ENCODE measurements at places on chromosomes 16 and 17.

- no peak for DNase-seq
Observed at GRCh38 chr16:59635674-59636073, 901.6 kb upstream of the GOT2 start.

- no peak for DNase-seq
Observed at GRCh38 chr16:17367923-17368322, 102.8 kb downstream of the XYLT1 start.

GRCh38 chr17:46035112-46035818 lies 36.2 kb downstream of the STH start:
- DNase-seq, result no peak

DNA sequence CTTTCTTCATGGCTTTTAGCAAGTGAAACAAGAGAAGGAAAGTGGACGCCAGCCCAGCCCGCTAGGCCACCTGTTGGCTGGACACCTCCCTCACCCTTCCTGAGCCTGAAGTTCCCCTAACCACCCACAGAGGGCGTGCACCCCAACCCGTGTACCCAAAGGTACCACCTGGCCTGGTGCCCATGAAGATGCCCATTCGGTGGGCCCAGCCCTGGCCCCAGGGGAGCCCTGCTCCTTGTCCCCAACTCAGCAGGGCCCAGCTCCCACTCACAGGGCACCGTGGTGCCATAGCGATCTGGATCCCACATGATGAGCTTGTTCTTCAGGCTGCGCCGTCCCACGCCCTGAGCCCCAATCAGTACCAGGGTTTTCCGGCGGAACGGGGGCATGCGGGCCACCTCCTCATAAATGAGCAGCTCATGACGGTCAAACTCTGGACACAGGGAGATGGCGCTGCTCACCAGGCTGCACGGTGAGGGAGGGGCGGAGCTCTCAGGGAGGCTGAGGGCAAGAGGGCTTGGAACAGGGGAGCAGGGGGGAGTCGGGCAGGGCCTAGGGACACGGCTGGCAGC lies 26.8 kb downstream of the MPP2 start:
- peak; percentile 27 for DNase-seq

DNA sequence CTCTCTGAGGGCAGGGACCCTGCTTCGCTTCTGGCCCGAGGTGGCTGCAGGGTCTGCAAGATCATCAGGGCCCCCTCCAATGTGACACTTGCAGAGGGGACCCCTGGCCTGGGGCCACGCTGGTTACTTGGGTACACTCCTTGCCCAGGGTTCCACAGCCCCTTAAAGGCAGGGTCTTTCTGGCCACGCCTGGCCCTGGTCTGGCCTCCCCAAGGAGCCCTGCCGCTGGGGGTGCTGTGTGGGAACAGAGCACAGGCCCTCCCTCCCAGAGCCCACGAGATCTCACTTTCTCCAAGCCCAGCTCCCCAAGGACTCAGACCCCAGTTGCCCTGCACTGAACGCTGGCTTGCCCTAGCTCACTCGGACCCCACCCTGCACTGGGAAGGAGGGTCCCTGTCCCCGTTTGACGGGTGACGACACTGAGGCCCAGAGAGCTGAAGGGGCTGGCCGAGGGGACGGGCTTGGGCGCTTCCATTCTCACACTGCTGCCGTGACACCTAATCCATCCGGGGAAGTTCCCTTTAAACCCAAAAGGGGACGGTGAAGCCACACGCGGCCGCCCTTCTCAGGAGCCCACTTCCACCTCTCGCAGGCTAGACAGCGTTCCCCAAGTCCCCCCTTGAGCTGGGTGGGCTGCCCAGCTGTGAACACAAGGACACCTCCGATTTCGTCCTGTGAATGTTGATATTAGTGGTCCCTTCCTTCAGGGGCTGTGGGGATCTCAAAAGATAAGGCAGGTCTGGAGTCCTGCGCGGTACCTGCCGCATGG lies 26.9 kb upstream of the OSGIN1 start:
- DNase-seq, result no peak

DNA sequence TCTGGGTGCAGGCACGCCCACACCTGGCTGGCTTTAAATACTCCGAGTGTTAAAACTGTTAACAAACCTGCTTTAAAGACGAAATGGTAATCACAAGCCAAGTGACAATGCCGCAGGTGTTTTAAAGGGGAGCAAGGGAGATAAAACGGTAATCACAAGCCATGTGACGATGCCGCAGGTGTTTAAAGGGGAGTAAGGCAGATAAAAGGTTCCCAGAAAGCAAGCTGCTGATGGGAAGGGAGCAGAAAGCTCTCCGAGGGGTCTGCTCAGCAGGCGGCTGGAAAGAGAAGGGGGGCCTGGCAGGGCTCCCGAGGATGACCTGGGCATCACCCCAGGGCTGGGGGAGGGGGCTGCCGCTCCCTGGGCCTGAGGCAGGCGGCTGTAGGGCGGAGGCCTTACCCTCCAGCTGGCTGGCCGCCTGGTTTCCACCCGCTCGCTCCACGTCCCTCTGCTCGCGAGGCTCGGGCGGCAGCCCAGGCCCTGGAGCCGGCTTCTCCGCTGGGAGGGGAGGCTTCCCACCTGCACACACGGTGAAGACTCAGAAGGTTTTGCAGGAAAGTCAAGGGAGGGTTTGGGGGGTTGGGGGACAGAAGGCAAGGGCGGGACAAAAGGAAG lies 12.1 kb downstream of the NDUFAF8 start:
- DNase-seq, result no peak

GRCh38 chr17:42133461-42134041 lies 10.9 kb downstream of the HSPB9 start:
- peak; percentile 19 for DNase-seq

DNA sequence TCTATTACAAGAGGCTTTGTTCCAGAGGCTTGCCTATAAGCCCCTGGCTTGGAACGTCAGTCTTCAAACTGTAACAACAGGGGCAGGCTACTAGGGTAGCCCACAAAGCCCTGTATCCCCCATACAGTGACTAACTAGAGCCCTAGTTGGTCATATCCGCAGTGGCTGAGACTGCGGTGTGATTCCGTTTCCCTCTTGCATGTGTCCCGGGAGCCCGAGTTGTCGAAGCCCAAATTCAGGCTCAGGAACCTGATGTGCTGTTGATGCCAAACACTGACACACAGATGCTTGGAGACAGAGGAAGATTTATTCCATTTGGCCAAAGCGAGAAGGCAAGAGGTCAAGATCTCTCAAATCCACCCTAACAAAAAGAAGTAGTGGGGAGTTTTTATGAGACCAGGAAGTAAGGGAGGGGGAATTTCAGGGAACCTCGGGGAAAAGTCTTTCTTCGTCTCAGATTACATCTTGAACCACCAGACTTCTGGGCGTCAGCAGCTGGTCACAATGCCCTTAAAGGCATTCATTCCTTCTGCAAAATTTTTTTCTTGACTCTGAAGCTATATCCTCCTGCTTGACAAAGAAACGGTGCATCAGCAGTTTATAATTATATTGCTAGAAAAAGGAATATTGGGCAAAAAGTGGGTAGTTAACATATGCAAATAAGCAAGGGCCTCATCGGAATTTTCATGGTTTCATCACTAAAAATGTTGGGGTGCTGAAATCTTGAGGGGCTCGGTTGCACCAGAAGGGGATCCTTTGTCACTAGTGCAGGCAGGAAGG lies 879 bp downstream of the SLFN5 start:
- peak; percentile 48 for DNase-seq

DNA sequence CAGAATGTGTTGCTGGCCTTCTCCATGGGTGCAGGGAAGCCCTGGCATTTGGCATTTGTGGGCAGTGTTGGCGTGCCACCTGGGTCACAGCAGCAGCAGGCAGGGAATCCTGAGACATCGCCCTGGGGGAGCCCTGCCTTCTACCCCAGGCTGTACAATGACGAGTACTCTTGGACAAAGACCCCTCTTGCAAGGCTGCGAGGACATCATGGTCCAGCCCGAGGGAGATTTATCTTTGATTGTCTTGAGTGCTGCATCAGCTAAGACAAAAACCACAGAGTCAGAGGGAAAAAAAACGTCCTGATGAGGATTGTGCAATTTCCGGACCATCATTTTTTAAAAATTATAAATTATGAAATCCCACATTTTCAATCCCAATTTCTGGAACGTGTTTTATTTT lies 3.7 kb downstream of the CRISPLD2 start:
- DNase-seq, result no peak

- DNase-seq, result no peak
Observed at GRCh38 chr17:56992364-56992763, 14.4 kb downstream of the SCPEP1 start.

GRCh38 chr16:30703971-30704370 lies 5.0 kb downstream of the SRCAP start:
- DNase-seq, result no peak

DNA sequence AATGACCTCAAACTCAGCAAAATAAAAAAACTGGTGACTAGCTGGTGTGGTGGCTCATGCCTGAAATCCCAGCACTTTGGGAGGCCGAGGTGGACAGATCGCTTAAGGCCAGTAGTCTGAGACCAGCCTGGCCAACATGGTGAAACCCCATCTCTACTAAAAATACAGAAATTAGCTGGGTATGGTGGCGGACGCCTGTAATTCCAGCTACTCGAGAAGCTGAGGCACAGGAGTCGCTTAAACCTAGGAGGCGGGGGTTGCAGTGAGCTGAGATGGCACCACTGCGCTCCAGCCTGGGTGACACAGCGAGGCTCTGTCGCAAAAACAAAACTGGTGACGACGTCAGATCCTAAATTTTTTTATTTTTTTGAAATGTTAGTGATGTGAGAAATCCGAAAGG lies 82.6 kb upstream of the TOB1 start:
- no peak for DNase-seq

DNA sequence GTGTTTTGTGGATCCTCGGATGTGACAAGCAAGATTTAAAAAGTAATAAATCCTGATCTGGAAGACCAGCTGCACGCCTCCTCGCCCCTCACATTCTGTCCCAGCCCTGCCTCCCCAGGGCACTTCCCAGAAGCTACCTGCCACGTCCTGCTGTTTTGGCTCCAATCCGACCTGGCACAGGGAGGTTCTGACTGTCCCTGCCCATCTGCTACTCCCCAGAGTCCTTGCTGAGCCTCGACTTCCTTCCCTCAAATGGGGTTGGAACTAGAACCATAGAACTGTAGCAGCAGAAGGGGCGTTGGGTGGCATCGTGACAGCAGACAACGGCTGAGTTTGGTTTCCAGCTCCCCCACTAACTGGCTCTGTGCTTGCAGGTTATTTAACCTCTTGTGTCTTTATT lies 71.7 kb downstream of the RPH3AL start:
- DNase-seq, result no peak

DNA sequence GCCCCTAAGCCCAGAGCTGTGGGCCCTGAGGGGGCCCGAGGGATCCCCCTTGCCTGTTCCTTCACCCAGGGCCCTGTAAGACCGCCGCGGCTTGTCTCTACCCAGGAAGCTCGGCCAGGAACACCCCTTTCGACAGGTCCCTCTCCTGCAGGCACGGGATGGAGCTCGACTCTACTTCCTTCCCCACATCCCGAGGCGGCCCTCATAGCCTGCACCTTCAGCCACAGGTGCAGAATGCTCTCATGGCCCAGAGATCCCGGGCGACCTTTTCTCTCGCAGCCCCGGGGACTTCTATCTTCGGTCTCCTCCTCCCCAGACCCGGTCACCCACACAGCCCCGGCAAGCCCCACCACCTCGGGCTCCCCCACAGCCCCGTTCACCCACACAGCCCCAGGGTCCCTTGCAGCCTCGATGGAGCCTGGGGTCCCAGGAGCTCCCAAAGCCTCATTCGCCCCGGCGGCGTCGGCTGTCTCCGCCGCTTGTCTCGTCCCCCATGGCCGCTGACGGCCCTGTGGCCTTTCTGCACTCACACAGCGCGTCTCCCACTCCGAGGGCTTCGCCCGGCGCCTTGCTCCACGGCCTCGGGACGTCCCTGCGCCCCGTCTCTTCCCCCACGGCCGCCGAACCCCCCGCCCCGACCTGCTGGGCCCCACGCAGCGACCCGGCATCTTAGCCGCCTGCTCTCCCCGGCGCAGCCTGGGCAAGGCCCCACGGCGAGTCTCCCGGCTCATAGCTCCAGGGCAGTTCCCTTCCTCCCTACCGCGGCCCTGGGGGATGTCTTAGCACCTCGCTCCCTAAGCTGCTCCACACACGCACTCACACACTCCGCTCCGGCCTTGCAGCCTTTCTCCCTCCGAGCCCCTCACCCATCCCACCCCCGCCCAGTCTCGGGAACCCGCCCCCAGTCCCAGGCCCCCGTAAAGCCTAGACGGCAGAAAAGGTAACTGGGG lies 650 bp downstream of the KIAA0753 start:
- DNase-seq, result peak; percentile 22

DNA sequence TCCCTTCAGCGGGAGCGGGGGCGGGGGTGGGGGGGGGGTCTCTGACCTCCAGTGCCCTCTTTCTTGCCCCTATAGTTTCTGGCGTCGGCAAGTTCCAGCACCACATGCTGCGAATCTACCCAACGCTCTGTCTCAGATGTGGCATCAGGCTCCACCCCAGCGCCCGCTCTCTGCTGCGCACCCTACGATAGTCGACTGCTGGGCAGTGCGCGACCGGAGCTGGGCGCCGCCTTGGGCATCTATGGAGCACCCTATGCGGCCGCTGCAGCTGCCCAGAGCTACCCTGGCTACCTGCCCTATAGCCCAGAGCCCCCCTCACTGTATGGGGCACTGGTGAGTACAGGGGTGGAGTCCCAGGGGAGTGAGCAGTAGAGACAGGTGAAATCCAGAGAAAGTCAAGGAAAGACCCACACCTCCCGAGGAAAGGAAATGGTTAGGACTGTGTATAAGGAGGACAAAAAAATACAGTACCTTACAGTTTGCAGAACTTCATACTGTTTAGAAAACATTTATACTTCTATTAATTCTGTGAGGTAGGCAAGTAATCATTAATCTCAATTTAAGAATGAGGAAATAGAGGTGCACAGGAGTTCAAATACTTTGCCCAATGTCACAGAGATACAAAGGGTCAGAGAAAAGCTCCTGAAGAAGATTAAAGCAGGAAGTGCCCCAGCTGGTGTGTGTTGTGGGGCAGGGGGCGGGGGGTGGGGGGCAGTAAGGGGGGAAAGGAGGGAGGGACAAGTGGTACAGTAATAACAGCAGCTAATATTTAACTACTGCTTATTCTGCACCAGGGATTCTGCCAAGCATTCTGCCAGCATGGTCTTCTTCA lies 2.5 kb downstream of the IRX6 start:
- DNase-seq, result no peak
